ENCODE measurements at places on chromosomes 3 and 15.
A peak's percentile ranks its signal among the peaks of the same experiment; 100 is the strongest.

DNA sequence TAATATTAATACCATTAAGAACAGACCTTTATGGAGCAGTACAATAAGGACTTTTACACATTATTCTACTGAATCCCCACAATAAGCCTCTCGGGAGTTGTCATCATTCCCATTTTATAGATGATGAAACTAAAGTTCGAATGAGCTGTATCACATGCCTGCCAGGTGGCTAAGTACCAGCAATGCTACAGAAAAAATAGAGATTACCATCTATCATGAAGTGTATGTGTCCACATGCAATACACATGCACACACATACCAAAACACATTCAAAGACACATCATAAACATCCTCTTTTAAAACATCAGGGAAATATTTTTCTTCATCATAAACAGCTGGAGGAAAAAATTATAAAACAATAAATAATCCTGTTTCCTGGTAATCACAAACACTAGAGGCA lies 136.6 kb downstream of the SUCLG2 start:
- DNase-seq, result no peak

DNA sequence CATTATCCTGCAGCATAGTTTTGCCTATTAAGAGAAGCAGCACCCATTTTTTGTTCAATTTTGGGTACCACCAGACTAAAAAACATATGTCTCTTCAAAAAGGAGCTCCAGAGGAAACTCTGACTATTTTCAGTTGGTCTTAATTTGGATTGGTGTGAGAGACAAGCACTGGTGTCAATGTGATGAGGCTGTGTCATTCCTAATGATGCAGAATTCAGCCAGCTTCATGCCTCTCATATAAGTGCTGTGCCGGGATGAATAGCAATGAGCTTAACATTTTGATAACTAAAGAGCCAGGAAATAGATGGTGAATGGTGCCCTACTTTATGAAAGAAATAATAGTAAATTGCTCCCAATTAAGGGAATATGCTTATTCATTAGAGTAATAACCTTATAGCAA lies 15.9 kb downstream of the POPDC2 start:
- no peak for DNase-seq

DNA sequence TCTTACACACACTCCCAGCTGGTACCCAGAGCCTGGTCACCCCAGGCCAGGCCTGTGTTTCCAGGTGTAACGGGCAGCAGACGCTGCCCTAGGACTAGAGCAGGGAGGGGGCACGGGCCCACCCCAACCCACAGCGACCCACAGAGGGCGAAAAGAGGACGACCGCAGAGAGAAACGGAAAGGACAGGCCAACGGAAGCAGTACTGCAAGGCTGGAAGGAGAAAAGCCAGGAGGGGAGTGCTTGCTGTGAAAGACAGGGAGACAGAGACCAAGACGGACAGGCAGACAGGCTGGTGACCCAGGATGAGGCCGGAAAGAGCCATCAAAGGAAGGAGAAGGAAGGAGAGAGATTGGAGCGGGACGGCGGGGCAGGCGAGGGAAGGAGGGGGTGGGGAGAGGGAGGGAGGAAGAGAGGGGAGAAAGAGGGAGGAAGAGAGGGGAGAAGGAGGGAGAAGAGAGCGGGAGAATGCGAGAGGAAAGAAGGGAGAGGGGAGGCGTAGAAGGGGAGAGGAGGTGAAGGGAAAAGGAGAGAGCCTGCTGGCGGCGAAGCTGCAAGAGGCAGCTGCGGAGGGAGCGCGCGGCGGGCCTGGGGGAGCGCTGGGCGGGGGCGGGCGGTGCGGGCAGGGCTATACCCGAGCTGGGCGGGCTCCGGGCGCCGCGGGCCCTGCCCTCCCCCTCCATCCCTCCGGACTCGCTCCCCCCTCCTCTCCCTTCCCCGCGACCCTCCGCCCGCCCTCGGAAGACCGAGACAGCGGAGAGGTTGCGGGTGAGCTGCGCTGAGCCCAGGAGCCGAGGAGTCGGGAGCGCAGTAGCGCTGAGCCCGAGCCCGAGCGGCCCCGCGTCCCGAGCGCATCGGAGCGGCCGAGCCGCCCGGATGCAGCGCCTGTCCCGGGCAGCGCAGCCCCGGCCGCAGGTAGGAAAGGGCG lies at the start of gene SLC6A1:
Gene SLC6A1, plus strand, starts transcription at position 732 of the 926 bp plus-strand sequence. CDS start 24,464 bp downstream, outside the sequence.
- no peak for DNase-seq

DNA sequence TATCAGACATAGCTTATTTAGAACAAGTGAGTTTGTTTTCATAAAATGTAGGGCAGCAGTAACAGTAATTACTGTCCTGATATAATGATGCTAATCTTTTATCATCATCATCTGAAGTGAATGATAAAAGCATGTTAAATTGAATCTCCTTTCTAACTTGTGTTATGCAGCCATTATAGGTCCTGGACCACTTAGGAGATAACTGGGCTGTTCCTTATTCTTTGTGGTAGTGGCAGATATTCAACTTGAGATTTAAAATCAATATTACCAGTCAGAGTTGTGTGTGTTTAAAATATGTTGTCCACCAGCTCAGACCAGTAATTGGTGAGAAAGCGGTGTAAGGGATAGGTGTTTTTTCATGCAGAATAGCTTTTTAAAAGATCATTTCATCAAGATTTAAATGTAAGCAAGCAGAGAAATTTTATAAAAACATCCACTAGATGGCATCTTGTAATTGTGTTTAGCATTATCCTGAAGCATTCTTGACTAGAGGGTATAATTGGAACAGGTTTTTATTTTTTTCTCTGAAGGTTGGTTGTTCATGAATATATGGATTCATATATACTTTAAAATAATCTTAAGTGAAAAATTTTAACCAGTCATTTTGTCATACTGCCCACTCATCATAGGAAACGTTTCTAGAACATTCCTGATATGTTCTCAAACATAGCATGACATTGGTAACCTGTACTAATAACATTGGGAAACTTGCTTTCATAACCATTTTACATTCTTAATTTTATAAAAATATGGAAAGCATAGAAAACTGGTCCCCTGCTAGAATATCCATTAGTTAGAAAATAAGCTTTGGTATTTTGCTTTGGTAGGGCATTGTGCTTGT lies 153.9 kb downstream of the BBX start:
- peak; percentile 55 for DNase-seq

DNA sequence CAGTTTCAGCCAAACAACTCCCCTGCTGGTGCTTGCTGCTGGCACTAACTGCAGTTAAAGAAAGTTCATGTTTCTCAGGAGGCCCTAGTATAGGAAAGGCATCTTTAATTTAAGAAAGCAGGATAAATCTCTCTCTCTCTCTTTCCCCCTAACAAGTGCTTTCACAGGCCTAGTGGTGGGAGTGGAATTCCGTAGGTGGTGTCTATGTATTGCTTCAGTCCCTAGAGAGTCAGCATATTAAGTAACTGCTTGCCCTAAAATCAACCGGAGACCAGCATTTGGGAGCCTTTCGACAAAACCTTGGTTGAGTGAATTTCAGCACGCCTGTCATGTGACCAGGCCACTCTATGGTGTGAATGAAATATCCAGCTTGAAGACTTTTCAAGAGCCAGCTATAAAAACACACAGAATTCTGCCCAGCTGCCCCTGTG lies 169.2 kb upstream of the TGFBR2 start:
- DNase-seq, result peak; percentile 2

All from DMS79 treated with DMSO at 0.1 percent for 48 hours (cell line).